ENCODE measurements at places on chromosomes 11 and 22.

- no peak for DNase-seq
These were observed 11.1 kb upstream of the VWCE start for GRCh38 chr11:61306221-61306620.

DNA sequence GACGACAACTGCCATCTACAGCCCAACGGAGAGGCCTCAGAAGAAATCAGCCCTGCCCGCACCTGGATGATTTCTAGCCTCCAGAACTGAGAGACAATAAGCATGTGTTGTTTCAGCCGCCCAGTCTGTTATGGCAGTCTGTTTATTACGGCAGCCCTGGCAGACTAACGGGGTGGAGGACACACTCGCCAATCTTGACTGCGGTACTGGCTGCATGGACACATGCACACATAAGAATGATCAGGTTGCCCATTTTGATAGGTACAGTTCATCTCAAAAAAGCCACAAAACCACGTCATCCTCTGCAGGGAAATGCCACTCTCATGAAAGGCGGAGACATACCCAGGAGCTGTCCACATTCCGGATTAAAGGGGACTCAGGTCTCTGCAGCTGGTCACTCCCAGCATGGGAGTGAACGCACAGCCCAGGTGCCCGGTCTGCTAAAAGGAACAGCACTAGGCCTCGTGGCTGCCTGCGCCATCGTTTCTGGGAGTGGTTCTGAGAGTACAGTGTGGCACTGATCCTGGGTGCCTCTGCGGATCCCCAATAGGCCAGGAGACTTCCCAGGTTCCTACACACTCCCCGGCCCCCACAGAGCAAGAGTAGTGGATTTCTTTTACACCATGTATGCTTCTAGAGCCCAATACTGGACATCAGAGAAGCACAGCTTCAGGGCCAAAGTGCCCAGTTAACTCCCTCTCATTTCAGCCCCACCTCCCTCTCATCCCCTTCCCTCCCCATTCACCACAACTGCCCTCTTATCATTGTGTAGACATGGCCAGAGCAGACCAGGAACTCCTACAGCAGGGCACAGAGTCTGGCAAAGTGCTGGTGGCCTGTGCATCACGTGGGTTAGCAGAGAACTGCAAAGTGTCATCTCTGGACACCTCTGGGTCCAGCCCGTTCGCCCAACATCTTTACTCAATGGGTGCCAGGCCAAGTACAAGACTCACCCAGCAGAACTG, 11.7 kb upstream of the COMT start:
- no peak for DNase-seq

- no peak for DNase-seq
These were observed 46.4 kb upstream of the AMOTL1 start for GRCh38 chr11:94721565-94722292.

GRCh38 chr11:85898456-85898855, 43.3 kb downstream of the CCDC83 start:
- DNase-seq: no peak

- no peak for DNase-seq
These were observed 87.0 kb upstream of the BLID start for GRCh38 chr11:122202951-122203456.

DNA sequence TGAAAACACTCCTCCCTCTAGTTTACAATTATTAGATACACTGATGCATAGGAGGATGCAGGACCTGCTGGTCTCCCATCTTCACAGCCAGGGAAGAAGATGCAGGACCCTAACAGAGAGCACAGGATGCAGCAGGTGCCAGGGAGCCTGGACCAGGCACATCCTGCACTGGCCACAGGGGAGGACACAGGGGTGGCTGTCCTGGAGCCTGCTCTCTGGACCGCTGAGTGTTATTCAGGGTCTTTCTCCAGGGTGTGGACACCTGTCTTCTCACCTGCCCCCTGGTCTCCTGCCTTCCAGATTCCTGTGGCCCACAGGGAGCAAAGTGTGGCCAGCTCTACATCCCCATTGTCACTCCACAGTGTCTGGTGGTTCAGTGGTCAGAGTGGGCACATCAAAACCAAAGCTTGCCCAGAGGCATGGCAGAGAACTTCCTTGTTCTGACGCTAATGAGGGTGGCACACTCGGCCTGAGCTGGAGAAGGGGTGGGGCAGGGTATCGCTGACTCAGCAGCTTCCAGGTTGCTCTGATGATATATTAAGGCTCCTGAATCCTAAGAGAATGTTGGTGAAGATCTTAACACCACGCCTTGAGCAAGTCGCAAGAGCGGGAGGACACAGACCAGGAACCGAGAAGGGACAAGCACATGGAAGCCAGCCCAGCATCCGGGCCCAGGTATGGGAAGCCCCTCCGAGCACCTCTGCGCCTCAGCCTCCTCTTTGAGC, at the start of gene APOBEC3A:
Gene APOBEC3A, plus strand, starts transcription at position 564 of the 725 bp plus-strand sequence. Its CDS starts 83 bp downstream, at position 647.
- DNase-seq: no peak

GRCh38 chr11:112997857-112998466, 36.7 kb downstream of the NCAM1 start:
- no peak for DNase-seq

DNA sequence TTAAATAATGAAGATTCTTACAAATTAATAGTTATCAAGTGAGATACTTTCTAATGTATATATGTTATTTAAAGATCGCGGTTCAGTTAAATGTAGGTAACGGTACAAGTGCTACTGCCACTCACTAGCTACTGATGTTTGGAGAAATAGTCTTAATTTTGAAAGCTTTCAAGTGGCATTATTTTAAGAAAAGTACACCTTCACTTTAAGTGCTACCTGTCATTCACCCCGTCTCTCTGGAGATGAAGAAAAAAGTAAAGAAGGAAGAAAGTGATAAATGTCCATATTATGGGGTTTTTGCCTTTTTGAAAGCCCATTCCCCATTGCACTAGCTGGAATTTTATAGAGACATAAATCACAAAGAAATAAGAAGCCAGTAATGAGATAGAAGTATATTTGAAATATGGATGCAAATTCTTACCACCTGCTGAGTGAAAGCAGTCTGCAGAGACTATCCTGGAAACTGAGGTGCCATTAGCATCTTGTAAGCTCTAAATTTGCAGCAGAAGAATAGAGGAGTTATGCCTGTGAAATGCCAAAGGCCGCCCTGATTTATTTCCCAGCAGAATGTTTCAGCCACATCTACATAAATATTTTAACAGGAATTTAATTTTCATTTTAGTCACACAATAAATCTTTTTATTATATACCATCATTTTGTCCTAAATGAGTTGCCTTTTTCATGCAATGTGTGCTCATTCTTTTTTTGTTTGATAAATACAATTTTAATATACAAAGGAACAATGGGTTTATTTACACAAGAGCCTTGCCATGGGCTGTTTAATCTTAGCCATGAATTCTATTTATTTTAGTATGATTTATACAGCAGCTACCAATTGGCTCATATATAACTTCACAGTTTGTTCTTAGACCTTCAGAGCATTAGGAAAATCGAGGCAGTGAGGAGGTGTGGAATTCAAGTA, 489.9 kb upstream of the RAG2 start:
- no peak for DNase-seq

Data from activated T-helper 1 cell treated with anti-CD3 and anti-CD28 coated beads, Interleukin-2, amount 50 U/mL, for 16 hours (primary cell).